Activated CD8-positive, alpha-beta memory T cell treated with anti-CD3 and anti-CD28 coated beads, Interleukin-2, amount 10 ng/mL, durations not matched to agents 7 days and 5 days (primary cell): ENCODE measurements at places on chromosomes 11 and 22.
A peak's percentile ranks its signal among the peaks of the same experiment; 100 is the strongest.

GRCh38 chr11:45275828-45276227, 10.3 kb downstream of the SYT13 start:
- DNase-seq: no peak

DNA sequence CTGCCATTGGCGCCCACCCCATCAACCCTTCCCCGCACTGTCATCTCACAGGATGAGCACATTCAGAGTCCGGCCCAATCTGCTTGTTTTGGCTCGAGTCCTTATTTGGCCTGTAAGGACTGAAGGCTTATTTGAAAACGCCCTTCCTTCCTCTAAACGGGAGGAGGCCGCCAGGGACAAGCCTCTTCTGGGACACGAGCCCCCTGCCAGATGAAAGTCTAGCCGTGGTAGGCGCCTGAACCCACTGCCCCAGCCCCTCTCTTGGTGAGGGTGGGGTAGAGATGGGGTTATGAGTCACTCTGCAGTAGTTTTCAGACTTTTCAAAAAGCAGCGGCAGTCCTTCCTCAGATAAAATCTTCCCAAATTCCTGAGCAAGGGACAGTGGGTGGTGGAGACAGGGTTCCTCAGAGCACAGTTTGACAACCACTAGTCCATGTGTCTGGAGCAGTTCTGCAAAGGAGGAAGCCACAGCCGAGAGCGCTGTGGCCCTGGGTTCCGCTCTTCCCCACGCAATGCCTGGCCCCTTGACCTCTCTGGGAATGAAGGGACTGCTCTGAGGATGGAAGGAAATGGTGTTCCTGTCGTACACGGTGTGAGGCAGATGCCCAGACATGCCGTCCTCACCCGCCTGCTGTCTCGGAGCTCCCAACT, 57.0 kb downstream of the MYH9 start:
- DNase-seq: peak; percentile 55

GRCh38 chr11:20934516-20934915, 265.1 kb downstream of the NELL1 start:
- DNase-seq: no peak

DNA sequence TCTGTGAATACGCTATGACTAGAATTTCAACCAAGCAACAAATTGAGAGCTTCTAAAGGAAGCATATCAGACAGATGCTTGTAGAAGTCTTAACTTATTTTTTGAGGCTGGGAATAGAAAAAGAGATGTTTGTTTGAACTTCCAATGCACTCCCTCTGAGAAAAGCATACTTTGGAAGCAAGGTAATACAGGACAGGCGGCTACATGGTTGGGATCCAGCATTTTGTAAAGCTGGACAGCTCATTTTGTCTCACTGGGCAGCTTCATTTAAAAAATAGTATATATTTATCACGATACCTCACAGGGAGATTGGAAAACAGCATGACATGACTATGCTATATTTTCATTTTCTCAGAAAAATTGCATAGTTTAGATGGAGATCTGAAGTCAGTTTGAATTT, 821.3 kb upstream of the API5 start:
- DNase-seq: no peak

GRCh38 chr11:1730059-1730629, 20.3 kb downstream of the IFITM10 start:
- no peak for DNase-seq

- no peak for DNase-seq
Observed at GRCh38 chr22:25881210-25881755, 139.3 kb downstream of the MYO18B start.

DNA sequence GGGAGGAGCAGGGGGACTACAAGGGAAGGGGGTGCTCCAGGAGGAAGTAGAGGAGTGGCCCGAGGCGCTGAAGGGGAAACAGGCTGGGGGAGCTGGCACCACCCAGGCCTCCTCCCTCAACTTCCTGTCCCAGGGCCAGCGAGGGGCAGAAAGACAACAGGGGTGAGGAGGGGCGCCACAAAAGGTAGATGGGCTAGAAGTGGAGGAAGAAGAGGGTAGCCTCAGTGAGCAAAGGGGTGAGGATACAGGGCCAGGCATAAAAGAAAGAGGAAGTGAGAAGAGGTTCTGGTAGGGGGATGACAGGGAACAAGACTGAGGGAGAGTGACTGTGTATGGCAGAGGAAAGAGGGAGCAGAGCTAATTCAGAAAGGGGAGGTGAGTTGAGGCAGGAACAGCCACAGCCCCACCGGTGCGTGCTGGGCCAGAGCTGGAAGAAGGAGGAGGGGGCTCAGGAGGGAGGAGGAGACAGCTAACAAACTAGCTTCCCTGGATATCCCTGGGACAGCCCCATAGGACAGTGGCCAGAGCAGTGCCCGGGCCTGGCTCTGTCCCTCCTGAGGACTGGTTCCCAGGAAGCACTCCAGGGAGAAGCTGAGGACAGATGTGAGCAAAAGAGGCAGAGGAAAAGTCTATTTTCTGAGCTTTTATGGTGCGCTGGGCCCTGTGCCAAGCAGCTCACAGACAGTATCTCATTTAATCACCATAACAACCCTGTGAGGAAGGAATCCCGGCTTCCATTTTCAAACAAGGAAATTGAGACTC, 8.5 kb downstream of the DCHS1 start:
- no peak for DNase-seq

DNA sequence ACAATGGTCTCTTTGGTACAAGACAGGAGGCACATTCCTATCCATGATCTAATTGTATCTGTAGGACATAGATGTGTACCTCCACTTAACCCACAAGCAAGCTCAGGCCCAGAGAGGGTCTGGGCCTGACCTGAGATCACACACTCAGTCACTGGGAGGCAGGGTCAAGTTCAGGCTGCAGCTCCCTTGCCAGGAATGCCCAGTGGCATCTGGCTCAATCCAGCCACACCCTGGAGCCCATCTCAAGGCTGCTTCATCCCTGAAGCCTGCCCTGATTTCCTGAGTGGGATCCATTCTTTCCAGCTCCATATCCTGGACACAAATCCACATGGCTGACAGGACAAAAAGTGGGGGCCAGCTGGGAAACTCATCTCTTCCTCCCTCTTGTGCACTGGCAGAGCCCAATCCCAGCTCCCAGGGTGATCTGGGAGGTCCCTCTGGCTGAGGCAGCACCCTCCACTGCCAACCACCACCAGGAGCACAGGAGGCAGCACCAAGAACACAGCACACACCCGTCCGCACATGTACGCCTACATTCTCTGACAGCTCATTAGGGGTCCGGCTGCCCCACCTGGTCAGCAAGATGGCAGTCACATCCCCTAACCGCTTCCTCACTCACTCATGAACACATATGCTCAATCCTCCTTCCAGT, 39.2 kb upstream of the KLHL35 start:
- DNase-seq: no peak

DNA sequence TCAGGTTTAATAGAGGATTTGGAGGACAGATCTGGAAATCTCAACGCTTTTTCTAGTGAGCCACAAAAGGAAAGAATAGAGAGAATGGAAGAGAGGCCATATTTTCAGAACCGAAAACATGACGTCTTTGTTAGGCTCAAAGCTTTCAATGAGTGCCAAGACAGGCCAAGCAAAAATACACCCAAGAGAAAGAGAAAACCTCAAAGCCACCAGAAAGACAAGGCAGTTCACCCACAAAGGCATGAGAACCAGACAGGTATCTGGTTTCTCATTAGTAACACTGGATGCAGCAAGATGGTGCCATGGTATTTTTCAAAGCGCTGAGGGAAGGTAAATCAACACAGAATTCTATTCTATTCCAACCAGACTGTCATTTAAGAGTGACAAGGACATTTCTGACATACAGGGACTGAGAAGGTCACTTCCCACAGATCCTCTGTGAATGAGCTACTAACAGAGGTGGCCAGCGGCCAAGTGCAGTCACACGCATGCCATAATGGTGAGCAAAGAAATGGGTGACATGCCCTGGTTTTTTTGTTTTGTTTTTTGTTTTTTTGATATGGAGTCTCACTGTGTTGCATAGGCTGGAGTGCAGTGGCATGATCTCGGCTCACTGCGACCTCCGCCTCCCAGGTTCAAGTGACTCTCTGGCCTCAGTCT, 41.9 kb downstream of the TOLLIP start:
- no peak for DNase-seq

DNA sequence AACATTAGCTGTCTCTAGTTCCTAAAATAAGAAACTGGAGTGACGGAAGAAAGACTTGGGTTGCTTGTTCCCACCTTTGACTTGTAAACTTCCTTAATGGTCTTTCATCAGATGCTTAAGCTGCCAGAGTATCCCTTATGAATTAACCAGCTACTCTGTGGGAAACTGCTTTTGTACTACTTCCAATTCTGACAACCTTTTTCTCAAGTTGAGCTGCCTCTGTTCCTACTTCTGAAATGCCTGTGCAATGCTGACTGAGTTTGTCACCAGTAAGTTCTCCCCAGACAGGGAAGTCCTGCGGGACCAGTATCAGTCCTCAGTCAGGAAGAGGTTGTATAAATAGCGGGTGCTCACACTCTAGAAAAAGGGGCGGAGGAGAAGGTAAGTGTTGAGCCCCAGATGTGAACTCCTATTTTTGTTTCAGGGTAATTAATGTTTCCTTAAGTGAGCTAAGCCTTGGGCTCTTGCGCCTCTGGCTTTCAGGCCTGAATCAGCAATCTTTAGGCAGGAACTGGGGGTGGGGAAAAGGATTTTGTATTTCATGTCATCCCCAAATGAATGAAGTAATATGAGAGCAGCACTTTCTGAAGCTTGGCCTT, 67.2 kb downstream of the CECR2 start:
- DNase-seq: no peak

DNA sequence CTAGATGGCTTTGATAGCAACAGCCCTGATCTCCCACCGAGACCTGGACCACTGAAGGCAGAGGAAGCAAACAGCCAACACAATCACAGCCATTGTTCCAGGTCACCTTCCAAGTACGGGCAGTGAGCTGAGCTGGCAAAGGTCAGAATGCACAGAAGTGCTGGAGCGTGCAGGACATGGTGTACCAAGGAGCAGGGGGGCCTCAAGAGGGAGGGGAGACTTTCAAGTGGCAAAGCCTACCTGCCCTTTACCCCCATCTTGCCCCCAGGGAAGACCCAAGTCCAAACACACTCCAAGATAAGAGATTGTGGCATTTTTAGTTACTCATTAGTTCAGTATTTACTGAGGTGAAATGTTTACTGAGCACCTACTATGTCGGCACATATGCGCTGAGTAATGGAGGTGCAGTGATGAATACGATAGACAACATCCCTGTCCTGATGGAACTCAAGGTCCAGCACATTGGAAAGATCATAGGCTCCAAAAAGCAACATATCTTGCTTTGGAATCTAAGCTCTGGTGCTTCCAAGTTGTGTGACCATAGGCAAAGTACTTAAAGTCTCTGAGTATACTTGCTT, 26.0 kb upstream of the TTC12 start:
- DNase-seq: peak; percentile 16

- no peak for DNase-seq
Observed at GRCh38 chr22:19868333-19868732, 13.7 kb upstream of the GNB1L start.

- DNase-seq: no peak
Observed at GRCh38 chr22:44486538-44486937, 11.5 kb downstream of the RTL6 start.

DNA sequence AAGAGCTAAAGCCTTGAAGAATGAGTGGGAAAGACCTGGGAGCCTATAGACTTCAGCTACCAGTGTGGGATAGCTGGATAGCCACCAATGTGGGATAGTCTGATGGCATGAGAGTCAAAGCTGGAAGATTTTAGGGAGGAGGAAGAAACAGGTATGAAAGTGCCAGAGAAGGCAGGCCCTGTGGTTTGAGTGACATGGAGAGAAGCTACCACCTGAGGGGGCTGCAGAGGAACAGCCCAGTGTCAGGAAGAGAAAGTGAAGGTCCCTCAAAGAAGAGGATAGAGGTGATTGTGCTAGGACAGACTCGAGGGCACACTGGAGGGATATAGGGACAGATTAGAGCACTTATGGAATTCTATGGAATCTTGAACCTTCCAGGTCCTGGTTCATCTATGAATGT, 23.1 kb upstream of the PAX6 start:
- no peak for DNase-seq

DNA sequence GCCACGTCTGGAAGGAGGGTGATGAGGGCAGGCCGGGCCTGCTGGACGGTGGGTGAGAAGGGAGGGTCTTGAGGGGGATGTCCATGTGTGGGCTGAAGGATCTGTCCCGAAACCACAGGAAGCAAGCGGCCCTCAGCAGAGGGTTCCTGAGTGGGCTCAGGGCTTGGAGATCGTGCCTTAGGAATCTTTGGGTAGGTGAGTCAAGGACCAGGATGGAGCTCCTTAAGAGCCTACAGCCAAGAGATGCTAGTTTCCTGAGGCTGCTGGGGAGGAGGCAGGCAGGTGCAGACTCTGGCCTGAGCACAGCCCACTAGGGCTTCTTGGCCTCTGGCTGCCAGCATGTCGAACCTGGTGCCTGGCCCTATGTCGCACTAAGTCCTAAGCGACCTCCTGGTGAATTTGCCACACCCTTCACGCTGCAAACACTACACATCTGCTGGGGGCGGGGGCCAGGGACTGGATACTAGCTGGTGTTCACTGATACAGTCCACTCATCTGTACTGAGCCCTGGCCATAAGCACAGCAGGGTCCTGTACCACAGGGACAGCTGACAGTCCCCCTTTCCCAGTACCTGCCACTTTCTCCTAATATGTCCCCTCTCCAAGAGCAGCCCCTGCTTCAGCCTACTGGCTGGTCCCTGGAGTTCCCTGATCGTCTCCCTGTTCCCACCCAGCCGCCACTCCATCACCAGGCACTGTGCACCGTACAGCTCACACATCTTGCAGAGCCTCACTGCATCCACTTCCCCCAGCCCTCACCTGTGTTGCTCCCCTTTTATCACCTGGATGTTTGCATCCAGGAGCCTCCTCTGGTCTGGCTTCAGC, 19.5 kb downstream of the GNAZ start:
- DNase-seq: no peak

DNA sequence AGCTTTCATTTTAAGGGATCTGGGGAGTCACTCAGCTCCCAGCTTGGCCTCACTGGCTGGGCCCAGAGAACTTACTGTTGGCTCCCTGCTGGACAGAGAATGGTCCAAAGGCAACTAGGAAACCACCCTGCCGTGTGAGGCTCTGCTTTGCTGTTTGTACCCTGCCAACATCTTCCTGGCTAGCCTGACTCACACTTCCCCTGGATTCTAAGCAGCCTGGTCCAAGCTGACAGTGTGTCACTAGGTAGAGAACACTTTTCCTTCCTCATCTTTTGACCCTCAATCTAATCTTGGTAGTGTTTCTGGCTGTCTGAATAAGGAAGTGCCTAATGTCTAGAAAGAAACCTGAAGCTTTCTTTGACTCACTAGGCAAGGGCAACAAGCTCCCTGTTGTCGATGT, 76.7 kb downstream of the FAR1 start:
- no peak for DNase-seq

- DNase-seq: no peak
Observed at GRCh38 chr11:65491163-65491465, 7.7 kb upstream of the MALAT1 start.

DNA sequence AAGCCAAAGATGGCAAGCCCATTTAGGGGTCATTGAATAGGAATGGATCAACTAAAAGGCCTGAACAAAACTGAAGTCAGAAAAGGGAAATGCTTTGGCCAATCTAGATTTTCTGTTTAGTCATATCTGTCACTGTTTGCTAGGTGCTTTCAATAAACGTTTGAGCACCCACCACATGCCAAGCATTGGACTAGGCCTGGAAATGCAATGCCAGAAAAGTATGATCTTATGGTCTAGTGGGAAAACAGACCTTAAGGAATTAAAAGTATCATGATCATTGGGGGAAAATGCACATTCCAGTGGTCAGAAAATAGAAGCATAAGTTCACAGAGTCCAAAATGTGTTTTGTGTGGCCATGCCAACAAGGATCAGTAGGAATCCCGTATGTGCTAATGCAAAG, 76.8 kb upstream of the BIRC3 start:
- DNase-seq: no peak

- no peak for DNase-seq
Observed at GRCh38 chr11:78192911-78193351, 4.2 kb downstream of the USP35 start.

GRCh38 chr11:119863851-119864601, 135.0 kb upstream of the NECTIN1 start:
- no peak for DNase-seq
